Suppressor macrophage treated with lipopolysaccharide for 4 hours (primary cell): ENCODE measurements at places on chromosomes 13 and 19.

DNA sequence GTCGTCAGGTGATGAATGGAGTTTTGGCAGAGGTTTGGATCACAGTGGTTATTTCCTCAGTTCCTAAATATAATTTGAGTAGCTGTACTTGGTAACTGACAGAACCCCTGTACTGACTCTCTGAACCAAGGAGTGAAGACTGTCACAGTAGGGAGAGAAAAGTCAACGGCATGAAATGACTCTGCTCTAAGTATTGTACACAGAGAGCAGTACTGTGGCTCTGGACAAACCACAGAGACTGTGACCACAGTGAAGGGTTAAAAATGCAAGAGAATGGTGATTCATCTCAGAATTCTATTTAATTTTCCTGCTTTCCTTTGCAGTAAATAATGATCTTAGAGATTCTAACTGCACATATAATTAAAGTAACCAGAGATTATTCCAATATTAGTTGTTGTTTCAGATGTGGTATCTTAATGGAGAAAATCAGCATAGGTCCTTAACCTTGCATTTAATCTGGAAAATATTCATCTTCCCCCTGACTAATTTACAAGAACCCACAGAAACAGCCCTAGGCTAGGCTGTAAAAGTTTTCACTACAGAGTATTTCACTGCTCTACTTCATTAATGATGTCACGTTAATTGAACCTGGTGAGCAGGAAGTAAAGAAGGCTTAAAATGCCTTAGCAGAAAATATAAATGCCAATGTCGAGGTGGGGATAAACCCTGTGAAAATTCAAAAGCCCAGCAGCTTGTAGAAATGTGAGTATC is 221.9 kb downstream of the LIG4 start:
- DNase-seq = no peak

DNA sequence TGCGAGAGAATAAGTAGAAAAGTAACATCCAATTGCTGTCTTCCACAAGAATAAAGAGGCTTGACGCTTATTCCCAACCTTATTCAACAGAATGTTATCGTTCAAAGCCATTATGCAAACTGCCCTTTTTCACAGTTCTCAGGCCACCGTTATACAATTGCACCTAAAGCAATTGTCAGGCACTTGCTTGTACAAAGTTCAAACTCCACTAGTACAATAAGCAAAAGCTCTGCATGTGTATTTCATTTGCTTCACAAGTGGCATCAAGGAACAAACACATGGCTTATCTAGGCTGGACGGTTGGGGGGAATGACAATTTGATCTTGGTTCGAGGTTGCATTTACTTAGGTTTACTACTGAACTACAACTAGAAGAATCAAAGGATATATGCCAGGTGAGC is 815.6 kb downstream of the EFNB2 start:
- DNase-seq = no peak

DNA sequence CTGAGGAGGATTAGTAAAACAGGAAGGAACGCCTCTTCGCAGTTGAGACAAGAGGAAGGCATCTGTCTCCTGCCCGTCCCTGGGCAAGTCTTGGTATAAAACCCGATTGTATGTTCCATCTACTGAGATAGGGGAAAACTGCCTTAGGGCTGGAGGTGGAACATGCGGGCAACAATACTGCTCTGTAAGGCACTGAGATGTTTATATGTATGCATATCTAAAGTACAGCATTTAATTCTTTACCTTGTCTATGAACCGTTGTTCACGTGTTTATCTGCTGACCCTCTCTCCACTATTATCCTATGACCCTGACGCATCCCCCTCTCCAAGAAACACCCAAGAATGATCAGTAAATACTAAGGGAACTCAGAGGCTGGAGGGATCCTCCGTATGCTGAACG is 722 bp upstream of the TIMM50 start:
- no peak for DNase-seq

GRCh38 chr19:50418176-50419021 is at the start of gene SPIB:
Gene SPIB, plus strand, starts transcription at chr19:50418938. Its CDS starts 25 bp downstream, at chr19:50418963.
- no peak for DNase-seq

- DNase-seq = no peak
These were observed 330.7 kb downstream of the PCDH20 start for GRCh38 chr13:61084988-61085387.

DNA sequence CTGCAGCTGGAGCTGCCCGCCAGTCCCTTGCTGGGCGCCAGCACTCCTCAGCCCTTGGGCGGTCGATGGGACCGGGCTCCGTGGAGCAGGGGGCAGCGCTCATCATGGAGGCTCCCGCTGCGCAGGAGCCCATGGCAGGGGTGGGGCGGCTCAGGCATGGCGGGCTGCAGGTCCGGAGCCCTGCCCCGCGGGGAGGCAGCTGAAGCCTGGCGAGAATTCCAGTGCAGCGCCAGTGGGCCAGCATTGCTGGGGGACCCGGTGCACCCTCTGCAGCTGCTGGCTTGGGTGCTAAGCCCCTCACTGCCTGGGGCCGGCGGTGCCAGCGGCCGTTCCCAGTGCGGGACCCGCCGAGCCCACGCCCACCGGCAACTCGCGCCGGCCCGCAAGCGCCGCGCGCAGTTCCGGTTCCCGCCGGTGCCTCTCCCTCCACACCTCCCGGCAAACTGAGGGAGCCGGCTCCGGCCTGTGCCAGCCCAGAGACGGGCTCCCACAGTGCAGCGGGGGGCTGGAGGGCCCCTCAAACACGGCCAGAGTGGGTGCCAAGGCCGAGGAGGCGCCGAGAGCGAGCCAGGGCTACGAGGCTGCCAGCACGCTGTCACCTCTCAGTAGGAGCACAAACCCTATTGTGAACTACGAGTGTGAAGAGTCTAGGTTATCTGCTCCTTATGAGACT is 687.1 kb downstream of the PCDH17 start:
- no peak for DNase-seq

- no peak for DNase-seq
These were observed 844 bp downstream of the ZNF543 start for GRCh38 chr19:57321116-57321515.

DNA sequence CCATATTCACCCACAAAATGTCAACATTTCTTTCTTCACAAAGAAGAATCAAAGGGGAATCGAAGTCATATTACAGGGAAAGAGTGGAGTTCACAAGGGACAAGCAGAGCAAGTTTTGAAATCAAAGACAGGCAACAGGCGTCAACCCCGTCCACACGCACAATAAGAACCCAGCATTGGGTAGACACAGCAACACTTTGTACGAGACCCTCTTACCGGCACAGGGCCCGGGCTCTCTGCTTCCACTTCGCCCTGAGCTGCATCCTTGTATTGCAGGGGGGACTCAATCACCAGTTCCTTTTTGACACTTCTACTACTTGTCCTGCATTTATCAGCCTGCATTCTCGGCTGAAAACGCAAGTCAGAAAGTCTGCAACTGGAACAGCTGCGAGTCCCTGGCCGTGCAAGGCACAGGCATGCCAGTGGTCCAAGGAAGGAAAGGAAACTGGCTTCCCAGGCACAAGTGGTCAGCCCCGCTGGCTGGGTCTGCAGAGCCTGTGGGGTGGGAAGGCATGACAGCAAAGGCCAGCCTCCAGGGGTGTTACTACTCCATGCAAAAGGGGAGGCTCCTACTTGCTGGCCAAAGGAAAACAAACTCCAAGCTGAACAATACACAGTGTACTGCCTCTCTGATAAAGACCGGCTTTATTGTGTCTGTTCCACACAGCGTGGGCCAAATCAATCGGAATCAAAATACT is at the start of gene DOCK9:
Gene DOCK9, minus strand, starts transcription at position 497 of the 698 bp plus-strand sequence. Its CDS starts 155 bp downstream, at position 342.
- no peak for DNase-seq

GRCh38 chr13:35830850-35831450 is 300.2 kb downstream of the DCLK1 start:
- no peak for DNase-seq
